ENCODE measurements at places on chromosomes 13 and 19.

DNA sequence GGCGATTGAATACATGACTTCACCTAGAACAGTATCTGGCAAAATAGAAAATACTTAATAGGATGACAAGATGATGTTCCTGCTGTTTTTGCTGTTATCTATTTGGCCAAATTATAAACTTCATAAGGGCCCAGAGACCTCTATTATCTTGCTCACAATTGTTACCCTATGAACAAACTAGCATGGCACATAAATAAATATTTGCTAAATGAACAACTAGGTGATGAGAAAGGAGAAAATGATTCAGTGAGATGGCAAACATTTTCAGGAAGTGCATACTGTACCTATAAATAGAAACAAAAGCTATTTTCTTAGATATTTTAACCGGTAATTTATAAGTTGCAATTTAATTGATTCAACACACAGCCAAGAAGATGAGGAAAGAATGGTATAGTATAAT lies 78.4 kb downstream of the FAM216B start:
- no peak for DNase-seq

GRCh38 chr19:11164879-11165406 lies 9.4 kb upstream of the SPC24 start:
- DNase-seq, result no peak

DNA sequence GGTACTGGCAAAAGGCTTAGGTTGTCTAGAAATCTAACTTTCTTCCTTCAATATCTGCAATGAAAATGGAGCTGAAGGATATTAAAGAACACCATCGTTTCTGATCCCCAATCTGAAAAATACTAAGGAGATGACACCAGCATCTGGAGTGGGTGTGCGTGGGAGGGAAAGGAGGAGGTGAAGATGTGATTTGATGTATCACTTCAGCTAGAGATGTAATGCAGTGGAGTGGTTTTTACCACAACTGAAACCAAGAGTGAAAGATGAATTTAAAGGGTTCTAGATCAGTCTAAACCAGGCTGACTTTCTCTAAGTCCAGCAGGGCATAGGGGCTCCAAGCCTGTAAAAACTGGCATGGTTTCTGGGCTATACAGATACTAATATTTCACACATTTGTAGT lies 148.4 kb downstream of the AKAP11 start:
- no peak for DNase-seq

DNA sequence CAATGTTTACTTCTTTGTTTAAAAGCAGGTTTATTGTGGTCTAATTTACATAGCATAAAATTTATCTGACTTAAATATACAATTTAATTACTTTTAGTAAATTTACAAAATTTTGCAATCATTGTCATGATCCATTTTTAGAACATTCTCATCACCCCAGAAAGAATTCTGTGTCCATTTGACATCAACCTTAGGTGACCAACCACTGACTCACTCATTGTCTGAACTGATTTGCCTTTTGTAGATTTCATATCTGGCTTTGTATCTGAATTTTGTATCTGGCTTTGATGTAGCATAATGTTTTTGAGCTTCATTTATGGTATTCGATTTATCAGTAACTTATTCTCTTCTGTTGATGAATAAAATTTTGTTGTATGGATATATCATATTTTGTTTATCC lies 40.4 kb downstream of the EDNRB start:
- no peak for DNase-seq

DNA sequence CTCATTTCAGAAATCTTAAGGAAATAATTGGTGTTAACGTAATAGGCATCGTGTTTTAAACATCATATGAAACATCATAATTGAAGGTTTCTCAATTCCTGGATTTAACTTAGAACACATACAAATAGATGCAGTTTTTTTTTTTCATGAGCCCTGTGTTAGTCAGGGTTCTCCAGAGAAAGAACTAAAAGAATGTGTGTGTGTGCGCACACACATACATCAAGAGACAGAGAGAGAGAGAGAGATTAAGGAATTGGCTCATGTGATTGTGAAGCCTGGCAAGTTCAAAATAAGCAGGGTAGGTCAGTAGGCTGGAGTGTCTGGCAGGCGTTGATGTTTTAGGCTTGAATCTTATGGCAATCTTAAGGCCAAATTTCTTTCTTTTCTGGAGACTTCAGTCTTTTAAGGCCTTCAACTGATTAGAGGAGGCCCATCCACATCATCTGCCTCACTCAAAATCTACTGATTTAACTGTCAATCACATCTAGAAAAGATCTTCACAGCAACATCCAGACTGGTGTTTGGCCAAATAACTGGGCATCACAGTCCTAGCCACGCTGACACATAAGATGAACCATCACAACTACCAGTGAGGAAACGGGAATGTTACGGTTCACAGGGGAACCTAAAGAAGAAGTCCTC lies 25.2 kb downstream of the SPATA13 start:
- no peak for DNase-seq

GRCh38 chr13:86003029-86003428 lies 203.8 kb upstream of the SLITRK6 start:
- DNase-seq, result peak; percentile 61

DNA sequence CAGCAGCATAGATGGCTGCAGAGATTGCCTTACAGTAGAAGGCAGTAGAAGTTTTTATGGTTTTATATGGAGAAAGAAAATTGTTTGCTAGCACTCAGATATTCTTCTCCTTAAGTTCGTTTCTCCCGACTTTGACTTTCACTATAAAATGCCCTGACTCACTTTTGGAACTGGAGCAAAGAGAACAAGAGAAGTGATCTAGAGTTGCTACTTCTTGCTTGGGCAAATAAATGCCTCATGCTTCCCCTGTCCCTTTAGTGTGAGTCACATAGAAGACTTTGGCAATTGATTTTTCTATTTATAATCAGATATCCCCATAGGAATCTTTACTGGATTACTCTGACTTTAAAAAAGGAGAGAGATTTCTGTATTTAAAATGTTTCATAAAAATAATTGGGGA lies 46.9 kb downstream of the ITGBL1 start:
- no peak for DNase-seq

GRCh38 chr13:114147803-114148520 lies 15.5 kb upstream of the RASA3 start:
- DNase-seq, result no peak

DNA sequence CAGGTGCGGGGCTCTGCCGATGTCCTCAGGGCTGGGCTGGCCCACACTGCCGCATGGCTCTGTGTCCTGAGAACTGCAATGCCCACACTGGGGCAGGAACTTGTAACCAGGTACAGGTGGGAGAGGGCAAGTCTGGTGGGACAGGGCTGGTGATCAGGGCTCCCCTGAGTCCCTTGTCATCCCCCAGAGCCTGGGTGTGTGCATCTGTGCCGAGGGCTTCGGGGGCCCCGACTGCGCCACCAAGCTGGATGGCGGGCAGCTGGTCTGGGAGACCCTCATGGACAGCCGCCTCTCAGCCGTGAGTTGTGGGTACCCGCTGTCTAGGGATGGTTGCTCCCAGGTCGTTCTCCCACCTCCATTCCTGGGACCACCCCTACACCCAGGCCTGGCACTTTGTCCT lies 30.5 kb downstream of the MEGF8 start:
- DNase-seq, result no peak

DNA sequence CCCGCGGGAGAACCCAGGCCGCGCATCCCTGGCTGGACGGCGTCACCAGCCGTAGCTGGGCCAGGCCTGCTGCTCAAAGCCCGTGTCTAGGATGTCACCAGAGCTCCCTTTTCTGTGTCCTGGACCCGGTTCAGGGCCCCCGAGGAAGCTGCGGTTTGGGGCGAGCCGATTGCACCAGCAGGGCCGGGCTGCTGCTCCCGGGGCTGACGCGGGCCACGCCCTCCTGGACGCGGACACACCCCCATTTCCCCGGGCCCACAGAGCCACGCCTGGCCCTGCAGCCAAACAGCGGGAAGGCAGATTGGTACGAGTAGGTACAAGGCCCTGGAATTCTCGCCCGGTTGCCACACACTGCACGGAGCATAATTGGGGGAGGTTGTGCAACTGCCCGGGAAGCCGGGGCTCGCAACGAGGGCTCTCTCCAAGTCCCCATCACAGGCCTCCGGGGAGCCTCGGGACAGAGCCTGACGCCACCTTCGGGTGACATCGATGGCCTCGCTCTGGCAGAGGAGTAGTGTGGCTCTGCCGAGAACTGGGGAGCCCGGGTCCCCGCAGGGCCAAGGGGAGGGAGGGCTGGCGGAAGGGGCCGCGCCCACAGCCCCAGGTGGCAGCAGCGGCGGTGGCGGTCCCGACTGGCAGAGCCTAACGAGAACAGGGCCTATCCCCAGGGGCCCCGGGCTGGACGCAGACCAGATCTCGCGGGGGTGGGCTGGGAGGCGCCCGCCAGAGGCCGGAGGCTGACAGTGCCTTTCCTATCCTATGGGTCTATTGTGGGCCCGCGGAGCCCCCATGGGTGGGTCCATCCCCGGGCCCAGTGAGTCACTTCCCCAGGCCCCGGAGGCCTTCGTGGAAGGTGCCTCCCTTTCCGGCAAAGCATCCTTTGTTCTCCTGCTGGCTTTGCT lies 23.5 kb downstream of the KCTD15 start:
- DNase-seq, result no peak

DNA sequence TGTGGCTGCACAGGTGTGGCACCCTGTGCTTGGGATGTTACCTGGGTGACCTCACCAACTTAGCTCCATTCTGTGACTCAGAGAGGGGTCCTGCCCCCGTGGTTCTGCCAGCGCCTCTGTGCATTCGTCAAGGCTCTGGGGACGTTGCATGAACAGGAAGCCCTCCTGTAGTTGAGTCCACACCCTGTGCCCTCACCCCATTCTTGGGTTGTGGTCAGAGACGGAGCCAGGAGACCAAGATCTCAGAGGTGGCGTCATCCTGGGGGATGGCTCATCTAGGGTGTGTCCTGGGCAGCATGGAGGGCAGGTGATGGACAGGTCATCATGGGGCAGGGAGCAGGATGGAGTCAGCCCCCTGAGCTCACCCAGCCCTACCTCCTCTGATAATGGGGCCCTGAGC lies 2.5 kb downstream of the COX6B2 start:
- DNase-seq, result no peak

DNA sequence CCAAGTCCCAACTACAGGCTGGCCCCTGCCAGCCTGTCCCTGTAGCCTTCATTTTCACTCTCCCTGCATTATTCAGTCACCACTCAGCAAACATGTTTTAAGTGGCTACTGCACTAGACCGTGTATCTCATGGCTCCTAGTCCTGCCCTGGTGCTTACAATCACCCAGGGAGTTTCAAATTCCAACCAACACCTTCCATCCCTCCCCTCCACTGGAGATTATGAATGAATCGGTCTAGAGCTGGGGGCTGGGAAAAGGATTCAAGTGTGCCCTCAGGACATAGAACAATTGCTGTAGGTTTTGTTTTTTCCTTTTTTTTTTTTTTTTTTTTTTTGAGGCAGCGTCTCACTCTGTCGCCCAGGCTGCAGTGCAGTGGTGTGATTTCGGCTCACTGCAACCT lies 15.0 kb upstream of the TNFAIP8L1 start:
- no peak for DNase-seq

GRCh38 chr13:80262051-80262695 lies 78.8 kb downstream of the SPRY2 start:
- no peak for DNase-seq

DNA sequence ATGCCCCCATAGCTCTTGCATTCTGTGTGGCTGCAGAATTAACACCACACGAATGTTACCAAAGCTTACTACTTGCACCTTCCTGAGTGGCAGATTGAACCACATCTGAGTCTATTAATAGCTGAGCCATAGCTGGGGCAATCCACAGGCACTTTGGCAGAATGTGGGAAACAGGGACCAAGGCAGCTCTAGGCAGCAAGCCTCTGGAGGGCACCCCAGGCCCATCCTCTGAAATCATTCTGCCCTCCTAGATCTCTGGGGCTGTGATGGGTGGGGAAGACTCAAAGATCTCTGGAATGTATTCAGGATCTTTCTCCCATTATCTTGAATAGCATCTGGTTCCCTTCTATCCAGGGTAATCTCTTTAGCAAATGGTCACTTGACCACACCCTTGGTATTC lies 139.3 kb downstream of the TNFRSF19 start:
- no peak for DNase-seq

- DNase-seq, result no peak
Observed at GRCh38 chr19:28544451-28545261, 668.3 kb downstream of the UQCRFS1 start.

- DNase-seq, result no peak
Observed at GRCh38 chr13:40452038-40452666, 214.3 kb downstream of the FOXO1 start.

DNA sequence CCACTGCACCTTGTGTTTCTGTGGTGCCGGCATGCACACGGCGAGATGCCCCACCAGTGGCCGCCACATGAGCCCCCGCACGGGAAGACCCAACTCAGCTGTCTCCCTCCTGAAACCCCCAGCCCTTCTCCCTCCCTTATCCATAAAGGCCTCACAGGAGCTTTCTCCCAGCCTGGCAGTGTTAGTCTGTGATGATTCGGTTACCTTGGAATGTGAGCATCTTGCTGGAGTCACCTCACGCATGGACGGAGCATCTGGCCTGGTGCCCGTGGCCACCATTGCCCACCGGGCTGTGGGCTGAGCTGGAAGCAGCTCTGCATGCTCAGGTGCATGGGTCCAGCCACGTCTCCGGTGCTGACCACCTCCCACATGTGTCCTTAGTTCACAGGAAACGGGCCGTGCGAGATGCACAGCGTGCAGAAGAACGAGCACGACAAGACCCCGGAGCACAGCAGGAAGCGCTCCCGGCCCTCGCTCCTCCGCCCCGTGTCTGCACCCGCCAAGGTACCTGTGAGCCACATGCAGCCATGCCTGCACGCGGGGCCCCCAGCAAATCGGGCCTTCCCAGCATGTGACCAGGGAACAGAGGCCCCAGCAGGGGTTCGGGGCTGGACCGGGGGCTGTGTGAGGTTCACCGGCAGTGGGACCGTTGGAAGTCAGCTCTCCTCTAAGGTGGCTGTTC lies 22.0 kb downstream of the SIN3B start:
- DNase-seq, result no peak

DNA sequence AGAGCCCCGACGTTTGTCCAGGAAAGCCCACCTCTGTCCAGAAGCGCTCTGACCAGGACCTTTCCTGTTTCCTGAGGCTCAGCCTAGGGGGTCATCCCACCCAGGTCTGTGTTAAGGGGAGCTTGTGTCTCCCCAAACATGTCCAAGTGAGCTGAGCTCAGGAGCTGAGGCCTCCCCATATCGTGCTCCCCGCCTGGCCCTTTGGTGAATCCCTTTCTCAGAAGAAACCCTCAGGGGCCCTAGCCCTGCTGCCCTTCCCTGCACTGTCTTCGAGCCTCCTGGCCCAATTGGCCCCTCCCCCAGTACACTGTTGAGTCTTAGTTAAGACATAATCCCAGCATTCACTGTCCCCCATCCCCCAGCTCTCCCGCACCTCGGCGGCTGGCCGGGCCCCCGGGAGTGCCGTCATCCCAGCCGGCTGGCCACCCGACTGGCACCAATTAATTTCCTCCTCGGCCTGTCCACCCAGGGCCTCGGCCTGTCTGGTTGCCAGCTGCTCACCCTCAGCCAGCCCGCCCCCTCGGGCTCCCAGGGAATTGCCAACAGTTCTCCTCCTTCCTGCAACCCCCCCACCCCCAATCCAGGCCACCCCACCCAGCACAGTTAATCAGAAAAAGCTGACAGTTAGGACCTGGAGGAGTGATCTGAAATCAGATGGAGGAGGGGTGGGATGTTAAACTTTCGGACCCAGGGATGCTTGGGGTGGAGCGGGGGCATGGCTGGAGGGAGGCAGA lies 13.6 kb downstream of the IER2 start:
- DNase-seq, result peak; percentile 71
